ENCODE measurements at places on chromosomes 13 and 19. TPM values are rescaled to one million over a fixed set of nuclear protein-coding genes. Genes with fewer than 3 reads are reported as not detected.

DNA sequence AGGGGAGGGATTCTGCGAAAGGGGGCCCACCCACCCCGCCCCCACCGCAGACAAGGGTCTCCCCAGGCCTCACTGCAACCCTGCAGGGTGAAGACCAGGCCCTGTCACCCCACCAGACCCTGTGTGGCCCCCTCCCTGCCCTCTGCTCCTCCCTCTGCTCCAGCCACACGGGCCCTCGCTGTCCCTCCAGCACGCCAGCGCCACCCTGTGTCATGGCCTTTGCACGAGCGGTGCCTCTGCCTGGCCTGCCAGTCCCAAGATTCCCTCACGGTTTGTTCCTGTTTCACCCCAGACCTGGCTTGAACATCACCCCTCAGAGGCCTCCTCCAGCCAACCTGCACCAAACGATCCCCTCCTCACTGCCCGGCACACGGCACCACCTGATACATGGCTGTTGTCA is 27.3 kb downstream of the PIP5K1C start:
- H3K4me1 ChIP-seq, result peaks cover 5% of the 10 kb centered on the region
- H3K27me3 ChIP-seq, result no peaks in the 10 kb centered on the region
- no peak overlapping the region for H3K4me3 ChIP-seq

Gene ZNF606
- total RNA-seq, result 21.6 TPM

Gene IGSF23
- total RNA-seq, result not detected

GRCh38 chr13:110324026-110324749 is 17.1 kb downstream of the COL4A2 start:
- H3K36me3 ChIP-seq, result no peaks in the 10 kb centered on the region
- H3K27ac ChIP-seq, result peak overlapping the region; percentile 55
- no peak overlapping the region for H3K4me3 ChIP-seq

DNA sequence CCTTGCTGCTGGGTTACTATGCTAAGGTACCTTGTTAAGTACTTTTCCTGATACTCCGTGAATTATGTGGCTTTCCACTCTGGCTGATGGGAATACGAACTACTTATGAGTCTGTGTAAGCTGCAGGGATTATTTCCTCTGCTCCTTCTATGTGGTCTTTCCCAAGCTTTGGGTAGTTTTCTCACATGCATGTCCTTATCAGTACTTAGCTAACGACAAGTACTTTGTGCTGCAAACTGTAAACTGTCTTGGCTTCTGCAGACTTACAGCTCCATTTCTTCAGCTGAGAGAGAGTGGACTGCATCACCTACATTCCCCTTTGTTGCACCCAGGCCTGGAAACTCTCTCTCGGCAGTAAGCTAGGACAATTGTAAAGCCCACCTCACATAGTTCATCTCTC is 76.6 kb downstream of the FGF9 start:
- DNase-seq, result no peak
- H3K27ac ChIP-seq, result no peak overlapping the region
- H3K4me3 ChIP-seq, result no peak overlapping the region
- H3K4me1 ChIP-seq, result no peaks in the 10 kb centered on the region

- DNase-seq, result no peak
- no peak within 1 kb of the TSS for H3K27ac ChIP-seq
- H3K4me1 ChIP-seq, result no peaks in the 10 kb centered on the region
- H3K4me3 ChIP-seq, result no peak within 1 kb of the TSS
- no peaks in the 10 kb centered on the region for H3K27me3 ChIP-seq
These were observed at the start of gene SLITRK6 for GRCh38 chr13:85799097-85799582. Gene SLITRK6 (minus strand): TSS chr13:85799419. CDS start chr13:85796508, 2,911 bp downstream.

Gene SELENOV
- not detected for total RNA-seq

GRCh38 chr19:40858109-40858508 is 7.9 kb upstream of the CYP2A6 start:
- H3K36me3 ChIP-seq, result no peaks in the 10 kb centered on the region
- no peak overlapping the region for H3K27ac ChIP-seq
- no peak for DNase-seq
- no peaks in the 10 kb centered on the region for H3K4me1 ChIP-seq
- no peak overlapping the region for H3K4me3 ChIP-seq
- H3K27me3 ChIP-seq, result no peaks in the 10 kb centered on the region

GRCh38 chr19:30497034-30497433 is 124.8 kb downstream of the ZNF536 start:
- H3K36me3 ChIP-seq, result no peaks in the 10 kb centered on the region
- no peak overlapping the region for H3K27ac ChIP-seq
- H3K27me3 ChIP-seq, result no peaks in the 10 kb centered on the region
- no peak overlapping the region for H3K4me3 ChIP-seq

DNA sequence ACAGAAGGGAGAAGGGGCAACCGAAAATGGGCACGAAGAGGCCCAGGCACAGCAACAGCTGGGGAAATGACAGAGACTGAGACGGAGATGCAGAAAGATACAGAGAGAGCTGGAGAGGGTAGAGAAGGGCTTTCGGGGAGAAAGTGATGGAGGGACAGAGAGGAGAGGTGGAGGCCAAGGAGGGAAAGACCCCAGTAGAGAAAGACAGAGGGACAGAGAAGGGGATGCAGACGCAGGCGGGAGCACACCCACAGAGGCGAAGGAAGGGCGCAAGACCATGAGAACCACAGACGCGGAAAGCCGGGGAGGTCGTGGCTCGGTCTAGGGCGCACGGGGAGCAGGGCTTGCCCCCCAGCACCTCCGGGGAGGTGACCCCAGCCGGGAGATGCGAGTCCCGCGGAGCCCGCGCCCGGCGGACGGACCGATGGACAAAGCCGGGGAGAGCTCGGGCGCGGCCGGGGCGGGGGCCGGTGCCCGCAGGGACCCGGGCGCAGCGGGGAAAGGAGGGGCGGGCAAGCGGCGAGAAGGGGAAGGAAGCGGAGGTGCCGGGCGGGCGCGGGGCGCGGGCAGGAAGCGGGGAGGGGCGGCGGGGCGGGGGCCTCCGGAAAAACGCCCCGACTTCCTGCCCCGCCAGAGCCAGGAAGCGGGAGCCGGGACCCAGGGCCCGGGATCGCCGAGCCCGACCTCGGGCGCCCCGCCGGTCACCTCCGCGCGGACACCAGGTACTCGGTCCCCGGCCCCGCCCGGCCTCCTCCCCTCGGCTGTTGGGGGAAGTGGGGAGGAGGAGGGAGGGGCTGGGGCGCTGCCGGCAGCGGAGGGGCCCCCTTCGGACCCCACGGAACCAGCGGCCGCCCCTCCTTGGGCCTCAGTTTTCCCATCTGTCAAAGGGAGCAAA is at the start of gene ARHGEF1:
Gene ARHGEF1 (plus strand): TSS at position 617 of the 895 bp plus-strand sequence. CDS start 4,899 bp downstream, outside the sequence.
- peak within 1 kb of the TSS; percentile 90 for H3K27ac ChIP-seq
- no peak for DNase-seq
- H3K36me3 ChIP-seq, result no peaks in the 10 kb centered on the region
- H3K27me3 ChIP-seq, result no peaks in the 10 kb centered on the region
- H3K4me1 ChIP-seq, result no peaks in the 10 kb centered on the region

- no peaks in the 10 kb centered on the region for H3K4me1 ChIP-seq
- H3K4me3 ChIP-seq, result no peak overlapping the region
- H3K27me3 ChIP-seq, result no peaks in the 10 kb centered on the region
- H3K27ac ChIP-seq, result no peak overlapping the region
- H3K36me3 ChIP-seq, result no peaks in the 10 kb centered on the region
- no peak for DNase-seq
These were observed 7.4 kb upstream of the OXGR1 start for GRCh38 chr13:97001636-97002035.

- no peak overlapping the region for H3K27ac ChIP-seq
- H3K36me3 ChIP-seq, result peaks cover 5% of the 10 kb centered on the region
- H3K4me3 ChIP-seq, result no peak overlapping the region
- H3K27me3 ChIP-seq, result no peaks in the 10 kb centered on the region
These were observed 3.3 kb downstream of the KHSRP start for GRCh38 chr19:6421075-6422014.

DNA sequence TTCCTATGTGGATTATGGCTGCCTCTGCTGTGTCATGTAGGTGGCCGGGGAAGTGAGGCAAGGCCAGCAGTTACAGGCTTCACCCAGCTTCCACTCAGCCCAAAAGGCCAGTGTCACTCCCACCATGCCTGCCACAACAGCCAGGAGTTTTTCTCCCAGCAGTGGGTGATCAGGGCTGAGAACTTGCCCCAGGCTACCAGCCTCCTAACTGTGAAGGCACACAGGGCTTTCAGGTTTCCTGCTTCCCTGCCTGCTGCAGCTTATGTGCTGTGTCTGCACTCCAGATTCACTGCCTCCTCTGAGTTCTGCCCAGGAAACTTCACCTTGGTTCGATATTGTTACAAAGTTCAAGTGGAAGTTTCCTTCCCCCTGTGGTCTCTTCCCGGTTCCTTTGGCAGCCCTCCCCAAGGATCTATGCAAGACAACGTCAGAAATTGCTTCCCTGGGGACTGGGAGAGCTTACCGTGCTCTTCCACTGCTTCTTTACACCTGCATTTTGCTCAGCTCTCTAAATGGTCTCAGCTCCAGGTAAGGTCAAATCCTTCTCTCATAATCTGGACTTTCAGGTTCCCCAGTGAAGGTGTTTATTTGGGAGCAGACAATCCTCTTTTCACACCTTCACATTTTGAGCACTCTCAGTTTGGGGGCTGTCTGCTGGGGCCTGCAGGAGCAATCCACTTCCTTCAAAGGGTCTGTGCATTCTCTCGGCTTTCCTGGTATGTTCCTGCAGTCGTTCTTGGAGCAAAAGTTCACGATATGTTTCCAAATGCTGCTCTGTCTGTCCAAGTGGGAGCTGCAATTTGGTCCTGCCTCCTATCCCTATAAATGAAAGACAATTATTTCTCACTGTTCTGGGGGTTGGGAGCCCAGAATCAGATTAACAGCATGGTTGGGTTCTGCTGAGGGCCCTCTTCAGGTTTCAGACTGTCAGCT is 1730.1 kb upstream of the PRR20A start:
- H3K36me3 ChIP-seq, result no peaks in the 10 kb centered on the region
- no peak overlapping the region for H3K4me3 ChIP-seq
- no peak for DNase-seq
- H3K27me3 ChIP-seq, result no peaks in the 10 kb centered on the region
- H3K4me1 ChIP-seq, result no peaks in the 10 kb centered on the region
- no peak overlapping the region for H3K27ac ChIP-seq

DNA sequence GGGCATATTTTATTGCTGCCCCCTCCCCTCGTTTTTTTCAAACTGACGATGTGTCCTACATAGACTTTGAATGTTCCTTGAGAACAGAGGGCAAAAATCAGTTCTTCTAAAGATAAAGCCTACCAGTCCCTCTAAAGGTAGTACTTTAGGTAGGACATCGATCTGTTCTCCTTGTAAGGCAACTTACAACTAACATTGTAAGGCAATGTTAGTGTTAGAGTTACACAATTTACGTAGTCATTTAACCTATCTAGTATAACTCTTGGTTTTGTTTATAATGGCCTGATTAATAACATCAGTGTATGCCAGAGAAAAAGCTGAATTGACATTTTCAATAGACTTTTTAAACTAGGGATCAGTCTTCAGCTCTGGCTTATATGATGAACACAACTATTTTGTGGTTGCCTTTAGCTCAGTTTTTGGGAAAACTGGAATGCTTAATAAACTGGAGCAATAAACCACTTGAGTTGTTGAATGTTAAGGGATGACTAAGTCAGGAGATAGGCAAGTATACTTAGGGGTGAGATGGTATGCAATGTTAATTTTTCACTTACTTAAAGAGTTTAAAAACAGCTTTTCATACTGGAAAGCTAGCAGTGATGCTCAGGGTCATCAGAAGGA is 2.2 kb downstream of the NDFIP2 start:
- no peaks in the 10 kb centered on the region for H3K4me1 ChIP-seq
- no peaks in the 10 kb centered on the region for H3K27me3 ChIP-seq

Gene KASH5
- not detected for total RNA-seq

DNA sequence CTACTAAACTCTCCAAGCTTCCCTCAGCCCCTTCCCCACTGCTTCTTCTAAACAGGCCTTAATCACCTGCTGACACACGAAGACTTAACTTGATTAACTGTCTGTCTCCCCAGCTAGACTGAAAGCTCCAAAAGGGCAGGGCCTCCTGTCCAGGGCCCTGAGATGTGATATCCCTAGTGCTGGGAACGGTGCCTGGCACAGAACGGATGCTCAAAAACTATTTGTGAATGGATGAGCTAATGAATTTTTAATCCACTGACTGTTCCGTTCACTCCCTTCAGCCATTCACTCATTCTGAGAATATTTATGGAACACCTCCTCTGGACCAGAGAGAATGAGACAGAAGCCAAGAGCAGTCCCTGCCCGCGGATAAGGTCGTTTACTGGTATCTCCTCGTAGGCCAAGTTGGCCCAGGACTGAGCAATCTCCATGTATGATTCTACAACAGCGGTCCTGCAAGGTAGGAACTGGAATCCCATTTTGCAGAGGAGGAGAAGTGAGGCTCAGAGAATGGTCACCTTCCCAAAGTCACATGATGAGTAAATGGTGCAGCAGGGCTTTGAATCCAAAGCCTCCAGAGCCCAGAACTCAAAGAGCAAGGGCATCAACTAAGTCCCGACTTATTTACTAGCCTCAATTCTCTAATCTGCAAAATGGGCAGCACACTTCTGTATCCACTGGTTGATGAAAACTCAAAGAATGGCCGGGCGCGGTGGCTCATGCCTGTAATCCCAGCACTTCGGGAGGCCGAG is 3.4 kb downstream of the DMWD start:
- peaks cover 6% of the 10 kb centered on the region for H3K36me3 ChIP-seq
- H3K4me3 ChIP-seq, result no peak overlapping the region
- no peaks in the 10 kb centered on the region for H3K27me3 ChIP-seq
- no peak overlapping the region for H3K27ac ChIP-seq
- no peak for DNase-seq
- no peaks in the 10 kb centered on the region for H3K4me1 ChIP-seq

DNA sequence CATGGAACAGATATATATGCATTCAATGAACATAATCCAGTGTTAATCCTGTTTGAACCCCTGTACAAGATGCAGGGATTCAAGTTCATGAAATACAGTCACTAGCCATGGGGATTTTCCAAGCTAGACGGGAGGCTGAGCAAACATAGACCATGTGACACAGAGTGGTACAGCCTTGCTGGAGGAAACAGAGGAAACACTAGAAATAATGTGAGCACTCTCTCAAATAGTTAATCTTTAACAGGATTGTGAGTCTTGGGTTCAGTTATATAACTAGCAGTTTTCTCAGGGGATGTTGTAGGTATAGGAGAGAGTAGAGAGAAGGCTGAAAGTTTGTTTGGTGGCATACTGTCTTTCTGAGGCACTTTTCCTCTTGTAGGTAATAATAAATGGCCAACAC is 13.9 kb upstream of the LGALS16 start:
- no peaks in the 10 kb centered on the region for H3K36me3 ChIP-seq
- peaks cover 19% of the 10 kb centered on the region for H3K27me3 ChIP-seq
- H3K4me1 ChIP-seq, result no peaks in the 10 kb centered on the region
- H3K27ac ChIP-seq, result no peak overlapping the region
- H3K4me3 ChIP-seq, result no peak overlapping the region
- DNase-seq, result no peak

Gene SPACA4
- not detected for total RNA-seq

All from breast epithelium (tissue), 4 donors.